ENCODE measurements at places on chromosomes 1 and 21. TPM values are rescaled to one million over a fixed set of nuclear protein-coding genes. Genes with fewer than 3 reads are reported as not detected.

The RNASEL gene
- total RNA-seq = 10.7 TPM

The TEX38 gene
- not detected for total RNA-seq

The TMEM167B gene
- total RNA-seq = 35.1 TPM

The CC2D1B gene
- total RNA-seq = 24.8 TPM

DNA sequence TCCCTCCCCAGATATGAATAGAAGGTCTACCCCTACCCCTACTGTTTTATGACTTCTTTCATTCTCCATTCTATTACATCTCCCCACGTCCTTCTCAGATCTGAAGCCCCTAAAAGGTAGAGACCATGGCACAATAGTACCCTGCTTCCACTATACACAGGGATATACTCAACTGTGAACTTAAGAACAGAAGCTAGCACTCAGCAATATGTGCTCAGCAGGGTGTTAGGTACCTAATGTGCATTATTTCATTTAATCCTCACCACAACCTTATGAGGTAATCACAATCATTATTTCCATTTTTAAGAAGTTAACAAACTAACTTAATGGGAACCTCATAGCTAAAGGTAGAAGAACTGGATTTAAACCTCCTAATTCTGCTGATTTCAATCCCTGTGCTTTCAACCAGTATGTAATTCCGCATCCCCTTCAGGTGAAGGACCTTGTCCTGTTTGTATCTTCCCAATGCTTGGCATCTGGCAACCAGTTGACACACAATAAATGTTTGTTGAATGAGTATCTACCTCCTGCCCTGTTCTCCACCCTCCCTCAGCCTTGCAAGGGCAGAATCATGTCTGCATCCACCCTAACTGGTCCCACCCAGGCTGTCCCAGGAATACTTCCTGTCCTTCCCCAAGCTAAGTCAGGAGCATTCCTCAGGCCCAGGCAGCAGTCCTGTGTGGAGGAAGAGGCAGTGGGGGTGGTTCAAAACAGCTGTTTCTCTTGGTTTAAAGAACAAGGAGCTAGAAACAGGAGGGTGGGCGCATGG is 6.5 kb downstream of the DENND2D start:
- H3K27me3 ChIP-seq = no peaks in the 10 kb centered on the region
- H3K36me3 ChIP-seq = peaks cover 13% of the 10 kb centered on the region
- H3K27ac ChIP-seq = peak overlapping the region; percentile 51
- no peak for DNase-seq

All from suprapubic skin (tissue), 4 donors.